ENCODE measurements at places on chromosomes 13 and 19.

DNA sequence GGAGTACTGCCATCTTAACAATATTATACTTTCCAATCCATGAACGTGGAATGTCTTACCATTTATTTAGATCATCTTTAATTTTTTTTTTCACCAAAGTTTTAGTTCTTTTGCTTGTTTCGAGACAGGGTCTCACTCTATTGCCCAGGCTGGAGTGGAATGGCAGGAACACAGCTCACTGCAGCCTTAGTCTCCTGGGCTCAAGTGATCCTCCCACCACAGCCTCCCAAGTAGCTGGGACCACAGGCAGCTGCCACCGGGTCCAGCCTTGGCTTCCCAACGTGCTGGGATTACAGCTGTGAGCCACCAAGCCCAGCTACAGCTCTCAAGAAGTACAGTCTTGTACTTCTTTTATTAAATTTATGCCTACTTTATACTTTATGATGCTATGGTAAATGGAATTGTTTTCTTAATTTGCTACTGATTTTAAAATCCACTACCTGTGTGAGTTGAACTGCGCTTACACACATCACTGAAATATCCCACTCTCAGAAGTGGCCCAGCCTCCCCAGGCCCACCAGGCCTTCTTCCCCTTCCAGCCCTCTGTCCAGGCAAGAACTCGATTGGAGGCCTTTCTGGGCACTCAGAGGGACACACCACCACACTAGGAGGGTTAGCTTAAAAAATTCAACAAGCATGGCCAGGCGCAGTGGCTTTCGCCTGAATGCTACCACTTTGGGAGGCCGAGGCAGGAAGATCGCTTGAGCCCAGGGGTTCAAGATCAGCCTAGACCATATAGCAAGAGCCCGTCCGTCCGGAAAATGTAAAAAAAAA is 1.0 kb upstream of the PGLS start:
- DNase-seq: no peak

DNA sequence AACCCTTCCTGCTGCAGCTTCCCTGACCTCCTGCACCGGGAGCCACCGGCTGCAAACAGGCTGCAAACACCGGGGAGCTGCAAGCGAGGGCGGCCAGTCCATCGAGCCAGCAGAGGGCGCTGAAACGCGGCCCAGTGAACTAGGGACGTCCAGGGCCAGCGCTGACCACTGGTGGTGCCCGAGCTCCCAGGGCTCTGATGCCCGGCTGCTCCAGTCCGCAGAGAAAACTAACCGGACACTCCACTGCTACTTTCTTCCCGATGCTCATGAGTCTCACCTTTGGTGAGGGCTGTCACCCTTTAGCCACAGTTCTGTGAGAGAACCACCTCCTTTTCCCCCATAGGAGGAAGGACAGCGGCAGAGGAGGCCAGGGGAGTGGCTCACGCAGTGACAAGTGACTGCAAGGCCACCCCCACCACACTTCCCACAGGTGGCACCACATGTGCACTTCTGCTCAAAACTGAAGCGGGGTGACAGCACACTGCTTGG is 82.8 kb upstream of the MTIF3 start:
- DNase-seq: no peak

DNA sequence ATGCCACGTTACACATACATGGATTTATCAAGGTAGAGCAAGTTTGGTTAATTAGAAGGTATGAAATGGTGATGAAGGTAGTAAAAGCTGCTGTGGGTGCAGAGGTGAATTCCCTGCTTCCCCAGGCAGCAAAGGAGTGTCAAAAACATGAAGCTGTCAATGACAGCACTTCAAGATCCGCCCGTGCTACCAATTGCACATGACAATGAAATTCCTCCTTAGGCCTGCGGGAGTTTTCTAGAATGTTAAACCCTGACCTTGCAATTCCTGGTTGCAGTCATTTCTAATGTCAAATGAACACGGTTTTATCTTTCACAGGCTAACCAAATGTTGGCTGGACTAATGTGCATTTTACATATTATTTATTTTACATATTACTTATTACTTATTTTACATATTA is 67.7 kb upstream of the LSM14A start:
- no peak for DNase-seq

DNA sequence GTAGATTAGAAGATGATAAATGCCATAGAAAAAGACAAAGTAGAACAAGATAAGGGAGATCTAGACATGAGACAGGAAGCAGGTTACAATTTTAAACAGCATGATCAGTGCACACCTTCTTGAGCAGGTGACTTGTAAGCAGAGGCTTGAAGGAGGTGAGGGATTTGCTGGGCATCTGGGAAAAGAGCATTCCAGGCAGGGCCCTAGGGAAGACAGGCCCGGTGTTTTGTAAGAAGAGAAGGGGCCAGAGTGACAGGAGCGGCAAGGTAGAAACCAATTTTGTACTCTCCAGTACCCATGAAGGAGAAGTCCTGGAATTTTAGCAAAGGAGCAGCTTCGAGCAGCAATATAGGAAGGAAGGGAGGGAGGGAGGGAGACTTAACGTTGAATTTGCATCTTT is 296.5 kb downstream of the MZT1 start:
- no peak for DNase-seq

GRCh38 chr19:4861147-4861546 is 6.3 kb downstream of the PLIN3 start:
- no peak for DNase-seq

GRCh38 chr19:42175952-42176648 is 41.4 kb downstream of the DEDD2 start:
- DNase-seq: no peak

DNA sequence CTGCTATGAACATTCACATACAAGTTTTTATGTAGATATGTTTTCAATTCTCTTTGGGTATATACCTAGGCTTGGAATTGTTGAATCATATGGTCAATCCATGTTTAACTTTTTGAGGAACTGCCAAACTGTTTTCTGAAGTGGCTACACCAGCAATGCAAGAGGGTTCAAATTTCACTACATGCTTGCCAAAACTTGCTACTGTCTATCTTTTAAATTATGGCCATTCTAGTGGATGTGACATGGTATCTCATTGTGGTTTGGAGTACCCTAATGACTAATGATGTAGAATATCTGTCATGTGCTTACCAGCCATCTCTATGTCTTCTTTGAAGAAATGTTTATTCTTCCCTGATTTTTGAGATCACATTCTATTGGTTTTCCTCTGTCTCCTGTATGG is 860.3 kb downstream of the DIAPH3 start:
- no peak for DNase-seq

DNA sequence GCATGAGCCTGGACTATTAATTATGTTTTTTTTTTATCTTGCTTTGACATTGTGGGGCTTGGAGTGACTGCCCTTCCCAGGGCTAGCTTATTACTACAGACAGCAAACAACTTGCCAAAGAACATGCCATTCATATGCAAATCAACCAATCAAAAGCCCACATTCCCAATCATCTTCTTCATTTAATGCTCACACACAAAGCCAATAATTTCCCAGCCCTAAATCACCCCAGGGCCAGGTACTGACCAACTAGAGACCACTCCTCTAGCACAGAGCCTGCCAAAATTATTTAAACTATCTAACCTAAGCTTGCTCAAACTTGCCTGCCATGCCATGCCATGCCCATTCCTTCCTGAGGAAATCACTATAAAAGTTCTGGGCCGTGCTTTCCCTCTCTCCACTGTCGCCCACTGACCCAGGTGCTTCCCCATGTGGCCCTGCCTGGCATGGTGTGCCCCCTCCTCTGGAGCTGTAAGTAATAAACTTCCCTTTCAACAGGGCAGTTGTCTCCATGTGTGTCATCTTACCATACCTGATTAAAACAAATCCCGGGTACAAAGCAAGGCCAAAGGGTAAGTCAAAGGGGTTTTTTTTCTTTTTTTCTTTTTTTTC is 15.7 kb downstream of the PBX4 start:
- DNase-seq: no peak

- no peak for DNase-seq
Observed at GRCh38 chr19:50272263-50272897, 56.8 kb downstream of the KCNC3 start.

DNA sequence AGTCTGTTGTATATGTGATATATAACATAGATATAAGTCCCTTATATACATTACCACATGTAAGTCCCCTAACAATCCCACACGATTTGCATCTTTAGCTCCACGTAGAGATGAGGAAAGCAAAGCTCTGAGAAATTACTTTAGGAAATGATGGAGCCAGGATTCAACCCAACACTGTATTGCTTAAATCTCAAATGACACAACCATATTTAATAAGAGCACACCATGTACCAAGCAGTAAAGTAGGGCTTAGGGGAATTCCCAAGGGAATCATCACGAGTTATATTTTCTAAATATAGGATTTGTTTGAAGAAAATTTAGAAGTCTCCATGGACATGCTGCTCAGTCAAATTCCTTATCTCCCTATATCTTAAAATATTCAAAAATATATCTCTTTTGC is 61.3 kb upstream of the POMP start:
- DNase-seq: no peak
